ENCODE measurements at places on chromosomes 2 and 18.
A peak's percentile ranks its signal among the peaks of the same experiment; 100 is the strongest.

DNA sequence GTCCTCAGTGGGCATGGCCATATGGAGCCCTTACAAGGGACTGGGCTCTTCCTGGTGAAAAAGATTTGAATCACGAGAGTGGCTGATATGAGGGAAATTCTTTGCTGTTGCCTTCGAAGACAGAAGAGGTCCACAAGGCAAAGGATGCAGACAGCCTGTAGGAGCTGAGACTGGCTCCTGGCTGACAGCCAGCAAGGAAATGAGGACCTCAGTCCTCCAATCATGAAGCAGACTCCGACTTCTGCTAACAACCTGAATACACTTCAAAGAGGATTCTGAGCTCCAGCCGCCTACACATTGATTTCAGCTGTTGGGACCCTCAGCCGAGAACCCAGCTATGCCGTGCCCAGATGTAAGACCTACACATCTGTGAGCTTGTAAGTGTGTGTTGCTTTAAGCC, 3.0 kb upstream of the ST8SIA5 start:
- DNase-seq = no peak

- DNase-seq = no peak
Measured at GRCh38 chr2:226631671-226632070, 167.9 kb downstream of the IRS1 start.

DNA sequence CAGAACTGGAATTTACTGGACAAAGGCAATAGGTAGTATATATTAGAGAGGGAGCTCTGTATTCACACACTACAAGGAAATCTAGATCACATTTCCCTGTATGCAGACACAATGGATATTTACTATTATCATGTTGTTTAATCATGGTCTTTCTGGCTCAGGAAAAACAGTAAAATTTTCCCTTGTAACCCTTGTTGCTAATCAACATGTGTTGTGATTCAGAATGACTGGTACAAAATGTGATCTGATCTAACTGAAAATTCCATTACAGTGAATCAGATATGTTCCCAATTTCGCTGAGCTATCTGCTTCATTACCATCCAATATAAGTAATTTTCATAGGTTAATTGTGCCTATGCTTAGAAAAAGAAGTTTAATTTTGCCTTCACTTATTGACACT, 1109.7 kb downstream of the LRP1B start:
- peak; percentile 20 for DNase-seq

DNA sequence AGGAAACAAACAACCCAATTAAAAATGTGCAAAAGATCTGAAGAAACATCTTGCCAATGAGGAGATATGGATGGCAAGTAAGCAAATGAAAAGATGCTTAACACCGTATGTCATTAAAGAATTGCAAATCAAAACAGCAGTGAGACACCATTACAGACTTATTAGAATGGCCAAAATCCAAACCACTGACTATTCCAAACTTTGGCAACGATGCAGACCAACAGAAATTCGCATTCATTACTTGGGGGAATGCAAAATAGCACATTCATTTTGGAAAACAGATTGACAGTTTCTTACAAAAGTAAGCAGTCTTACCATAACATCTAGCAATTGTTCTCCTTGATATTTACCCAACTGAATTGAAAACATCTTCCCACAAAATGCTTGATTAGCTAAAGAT, 1118.7 kb downstream of the SUCLG1 start:
- no peak for DNase-seq

DNA sequence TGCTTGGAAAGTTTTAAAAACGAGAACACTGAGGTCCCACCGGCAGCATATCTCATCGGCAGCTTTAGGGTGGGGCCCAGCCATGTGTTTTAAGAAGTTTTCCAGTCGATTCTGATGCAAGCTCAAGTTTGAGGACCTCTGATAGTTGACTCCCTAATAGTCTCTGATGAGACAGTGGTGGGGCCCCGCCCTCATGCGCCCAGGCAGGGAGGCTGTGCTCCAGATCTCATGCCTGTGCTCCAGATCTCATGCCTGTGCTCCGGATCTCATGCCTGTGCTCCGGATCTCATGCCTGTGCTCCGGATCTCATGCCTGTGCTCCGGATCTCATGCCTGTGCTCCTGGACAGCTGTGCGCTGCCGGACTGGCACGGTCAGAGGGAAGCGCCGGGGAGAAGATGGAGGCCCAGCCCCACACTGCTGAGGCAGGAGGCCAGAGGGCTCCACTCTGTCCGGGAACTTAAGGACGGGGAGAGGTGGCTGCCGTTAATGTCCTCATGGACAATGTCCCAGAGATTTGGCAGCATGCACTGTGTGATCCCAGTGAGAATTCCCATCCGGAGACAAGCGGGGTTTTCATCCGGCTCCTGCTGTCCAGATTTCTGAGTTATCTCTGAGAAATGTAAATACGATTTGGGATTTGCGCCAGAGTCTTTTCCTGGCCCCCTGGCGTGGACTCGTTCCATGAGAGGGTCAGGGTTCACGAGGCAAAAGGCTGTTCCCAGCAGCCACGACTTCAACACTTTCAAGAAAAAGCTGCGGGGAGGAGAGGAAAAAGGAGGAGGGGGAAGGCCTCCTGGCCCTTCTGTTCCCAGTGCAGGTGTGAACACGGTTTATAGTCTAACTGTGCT, 9.4 kb upstream of the COLEC11 start:
- peak; percentile 85 for DNase-seq

DNA sequence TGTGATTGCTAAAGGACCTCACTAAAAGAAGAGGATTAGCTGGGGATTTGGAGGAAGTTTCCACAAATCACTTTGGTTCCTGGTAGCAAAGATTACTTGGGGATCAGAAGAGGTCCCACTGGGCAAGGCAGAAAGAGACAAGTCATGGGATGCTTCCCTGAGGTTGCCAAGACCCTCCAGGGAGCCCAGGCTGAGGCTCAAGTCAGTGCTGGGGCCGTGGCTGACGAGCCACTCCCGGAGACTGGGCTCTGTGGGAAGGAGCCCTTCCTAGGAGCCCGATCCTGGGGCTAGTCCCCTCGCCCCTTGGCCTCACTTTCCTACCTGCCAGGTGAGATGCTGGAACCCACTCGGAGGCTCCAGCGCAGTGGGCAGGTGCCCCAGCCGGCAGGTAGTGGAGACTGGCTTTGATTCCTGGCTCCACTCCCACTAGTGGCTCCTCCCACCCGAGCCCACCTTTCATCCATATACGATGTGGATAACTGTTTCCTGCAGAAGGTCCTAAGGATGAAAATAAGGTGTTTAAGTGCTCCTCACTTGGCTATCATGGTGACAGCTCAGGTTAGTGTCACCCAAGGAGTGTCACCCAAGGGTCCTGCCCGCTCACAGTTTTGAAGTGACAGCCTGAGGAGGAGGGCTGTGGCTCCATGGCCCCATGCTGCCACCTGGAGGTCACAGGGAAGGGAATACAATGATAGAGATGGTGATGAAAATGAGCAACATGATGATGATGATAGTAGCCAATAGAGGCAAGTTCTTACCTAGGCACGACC, 100.5 kb downstream of the CAPN13 start:
- DNase-seq = no peak

DNA sequence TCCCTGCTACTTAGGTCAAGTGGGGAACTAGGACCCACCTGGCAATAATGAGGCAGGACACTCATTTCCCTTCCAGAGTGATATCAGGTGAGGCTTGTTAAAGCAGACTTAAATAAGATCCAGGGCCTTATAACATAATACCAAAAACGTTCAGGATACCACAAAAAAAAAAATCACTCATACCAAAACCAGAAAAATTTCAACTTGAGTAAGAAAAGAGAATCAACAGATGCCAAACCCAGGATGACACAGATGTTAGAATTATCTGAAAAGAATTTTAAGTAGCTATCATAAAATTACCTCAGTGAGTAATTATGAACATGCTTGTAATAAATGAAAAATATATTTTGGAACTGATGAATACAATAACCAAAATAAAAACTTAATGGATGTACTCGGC, 255.6 kb upstream of the OSR1 start:
- no peak for DNase-seq
